NCI-H69 (cell line): ENCODE measurements at places on chromosomes 4 and X.

- DNase-seq, result peak; percentile 55
Measured at GRCh38 chr4:8647626-8648025, 55.1 kb downstream of the CPZ start.

DNA sequence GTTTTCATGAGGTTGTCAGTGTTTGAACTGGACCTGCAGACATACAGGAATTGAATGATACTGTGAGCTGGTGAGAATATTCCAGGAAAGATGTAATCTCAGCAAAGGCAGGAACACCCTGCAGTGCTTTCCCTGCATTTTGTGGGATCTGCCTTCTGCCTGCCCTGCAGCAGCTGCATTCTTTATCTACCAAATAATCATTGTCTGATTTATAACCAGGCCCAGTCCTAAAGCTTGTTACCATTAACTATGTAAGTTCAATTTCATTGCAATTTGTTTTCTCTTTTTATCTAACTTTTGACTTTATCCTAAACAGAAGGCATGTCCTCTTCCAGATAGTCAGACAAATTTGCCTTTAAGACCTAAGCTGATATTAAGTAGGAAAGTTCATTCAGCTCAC is 99.8 kb upstream of the NOCT start:
- DNase-seq, result no peak

DNA sequence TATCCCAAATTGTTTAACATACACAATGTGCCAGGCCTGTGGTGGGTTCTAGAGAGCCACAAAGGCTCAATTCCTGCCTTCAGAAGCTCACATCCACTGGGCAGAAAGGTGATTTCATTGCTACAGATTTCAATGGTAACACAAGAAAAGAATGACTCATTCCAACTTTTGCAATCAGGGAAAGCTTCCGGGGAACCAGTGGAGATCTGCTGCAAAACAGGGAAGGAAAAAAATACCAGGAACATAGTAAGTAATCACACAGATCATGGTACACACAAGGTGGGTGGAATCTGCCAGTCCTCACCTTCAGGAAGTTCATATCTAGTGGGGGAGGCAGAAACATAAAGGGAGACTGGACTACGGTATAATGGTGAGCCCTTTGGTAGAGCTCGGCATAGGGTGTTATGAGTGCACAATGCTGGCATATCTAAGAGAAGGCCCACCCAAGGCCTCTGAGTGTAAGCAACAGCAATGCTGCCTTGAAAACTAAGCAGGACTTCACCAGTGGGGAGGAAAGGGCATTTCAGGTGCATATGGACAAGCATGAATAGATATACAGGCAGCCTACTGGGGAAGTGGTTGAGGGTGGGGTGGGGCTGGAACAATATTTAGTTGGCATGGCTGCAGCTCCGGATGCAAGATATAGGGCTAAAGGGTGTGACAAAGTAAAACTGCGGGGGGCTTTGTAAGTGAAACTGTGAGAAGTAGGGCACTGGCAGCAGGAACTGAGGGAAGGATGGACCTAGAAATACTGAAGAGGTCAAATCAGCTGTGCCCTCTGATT is 24.2 kb downstream of the GPRIN3 start:
- DNase-seq, result peak; percentile 90

DNA sequence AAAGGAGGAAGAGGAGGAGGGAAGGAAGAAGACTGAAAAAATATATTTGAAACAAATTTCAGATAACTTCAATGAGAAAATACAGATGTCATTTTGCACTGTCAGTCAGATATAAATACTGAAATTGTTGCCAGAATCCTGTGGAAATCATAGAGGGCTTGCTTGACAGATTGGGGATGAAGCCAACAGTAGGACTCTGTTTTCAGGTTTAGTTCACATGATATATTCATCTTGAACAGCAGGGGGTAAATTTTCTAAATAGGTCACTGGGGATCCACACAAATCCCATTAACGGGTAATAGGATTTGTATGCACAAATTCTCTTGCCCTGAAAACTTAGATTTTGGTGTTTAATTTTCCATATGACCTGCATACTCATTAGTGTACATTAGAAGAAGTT is 103.3 kb upstream of the PCDH18 start:
- DNase-seq, result peak; percentile 65

DNA sequence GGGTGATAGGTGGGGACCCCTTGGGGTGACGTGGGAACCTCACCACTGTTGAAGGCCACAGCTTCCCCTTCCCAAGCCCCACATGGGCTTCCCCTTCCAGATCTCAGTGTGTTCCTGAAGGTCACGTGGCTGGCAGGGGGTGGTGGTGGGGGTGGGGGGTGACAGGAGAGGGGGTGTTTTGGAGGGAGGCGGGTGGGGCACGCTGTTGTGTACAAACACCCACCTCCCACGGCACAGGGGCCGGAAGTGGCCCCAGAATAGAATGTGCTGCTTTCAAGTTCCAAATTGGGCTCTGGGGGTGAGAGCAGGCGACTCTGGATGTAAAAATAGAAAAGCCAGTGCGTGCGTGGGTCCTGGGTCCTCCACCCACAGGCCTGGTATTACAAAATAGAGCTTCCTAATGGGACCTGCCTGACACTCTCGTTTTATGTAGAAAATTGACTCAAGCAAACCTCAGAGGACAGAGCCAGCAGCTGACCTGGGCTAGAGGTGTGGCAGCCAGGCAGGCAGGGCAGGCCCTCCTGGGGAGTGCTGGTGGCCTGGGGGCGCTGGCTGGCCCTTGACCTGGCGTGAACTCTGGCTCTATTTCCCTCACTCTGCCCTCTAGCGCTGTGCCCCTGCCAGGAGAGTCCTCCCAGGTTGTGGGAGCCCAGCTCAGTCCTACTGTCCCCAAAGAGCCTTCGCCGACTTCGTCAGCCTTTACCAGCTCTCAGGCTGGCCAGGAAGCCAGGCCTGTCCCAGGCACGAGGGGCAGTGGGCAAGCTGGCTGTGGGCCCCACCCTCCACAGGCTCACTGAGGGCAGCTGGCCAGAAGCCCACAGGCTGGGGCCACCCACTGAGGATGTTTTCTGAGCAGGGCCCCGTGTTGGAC is 5.4 kb upstream of the SH3BP2 start:
- no peak for DNase-seq

DNA sequence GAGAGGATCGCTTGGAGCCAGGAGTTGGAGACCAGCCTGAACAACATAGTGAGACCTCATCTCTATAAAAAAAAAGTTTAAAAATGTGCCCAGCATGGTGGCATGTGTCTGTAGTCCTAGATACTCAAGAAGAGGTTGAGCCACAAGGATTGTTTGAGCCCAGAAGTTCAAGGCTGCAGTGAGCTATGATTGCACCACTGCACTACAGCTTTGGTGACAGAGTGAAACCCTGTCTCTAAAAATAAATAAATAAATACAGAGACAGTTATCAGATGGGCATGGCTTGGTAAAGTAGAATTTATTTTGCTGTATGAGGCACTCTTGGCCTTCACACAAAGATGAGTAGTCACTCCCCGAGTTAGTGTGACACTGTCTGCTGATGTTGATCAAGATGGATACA is 54.1 kb upstream of the SPRY1 start:
- DNase-seq, result no peak

DNA sequence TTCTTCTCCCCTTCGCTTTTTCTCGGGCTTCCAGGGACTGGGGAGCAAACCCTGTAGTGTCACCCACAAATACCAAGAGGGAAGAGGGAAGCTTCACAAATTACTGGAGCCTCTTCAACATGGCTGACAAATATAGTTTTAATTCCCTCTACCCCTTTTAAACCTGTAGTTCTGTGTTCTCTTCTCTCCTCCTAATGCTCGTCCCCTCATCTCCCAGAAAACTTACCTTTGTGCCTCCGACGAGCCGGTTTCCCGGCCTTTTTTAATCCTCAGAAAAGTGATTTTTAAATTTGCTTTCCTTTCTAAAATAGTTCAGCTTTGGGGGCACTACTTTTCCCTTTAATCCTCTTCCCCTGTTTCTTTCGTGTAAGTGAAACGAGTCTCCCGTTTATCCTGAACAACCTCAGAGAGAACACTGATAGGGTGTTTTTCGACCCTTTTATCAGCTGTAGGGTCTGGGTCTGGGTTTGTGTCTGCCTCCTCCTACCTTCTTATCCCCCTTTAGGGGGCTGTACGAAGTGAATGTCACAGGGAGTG is 408 bp downstream of the TET2 start:
- no peak for DNase-seq

- DNase-seq, result peak; percentile 63
Measured at GRCh38 chr4:6116696-6117285, 83.6 kb downstream of the JAKMIP1 start.

- peak; percentile 55 for DNase-seq
Measured at GRCh38 chr4:20684852-20685763, 15.2 kb upstream of the PACRGL start.

- no peak for DNase-seq
Measured at GRCh38 chrX:118286066-118286762, 59.7 kb upstream of the WDR44 start.

DNA sequence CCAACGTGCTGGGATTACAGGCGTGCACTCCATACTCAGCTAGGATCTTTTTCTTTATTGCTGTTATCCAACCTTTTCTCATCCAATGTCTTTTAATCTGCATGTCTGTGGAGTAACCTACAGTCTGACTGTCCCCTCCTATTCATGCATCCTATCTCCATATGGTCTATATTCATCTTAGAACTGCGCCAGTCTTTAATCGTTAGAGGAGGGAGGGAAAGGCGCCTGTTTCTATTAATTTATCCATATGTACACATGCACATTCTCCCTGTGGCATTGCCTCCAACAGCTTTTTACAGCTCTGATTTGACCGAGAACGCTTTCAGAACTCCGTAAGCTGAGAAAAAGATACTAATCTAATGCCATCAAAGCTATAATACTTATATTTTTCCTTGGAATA is 9.8 kb downstream of the DCTD start:
- no peak for DNase-seq

- no peak for DNase-seq
Measured at GRCh38 chr4:184500748-184501589, 26.6 kb upstream of the IRF2 start.

DNA sequence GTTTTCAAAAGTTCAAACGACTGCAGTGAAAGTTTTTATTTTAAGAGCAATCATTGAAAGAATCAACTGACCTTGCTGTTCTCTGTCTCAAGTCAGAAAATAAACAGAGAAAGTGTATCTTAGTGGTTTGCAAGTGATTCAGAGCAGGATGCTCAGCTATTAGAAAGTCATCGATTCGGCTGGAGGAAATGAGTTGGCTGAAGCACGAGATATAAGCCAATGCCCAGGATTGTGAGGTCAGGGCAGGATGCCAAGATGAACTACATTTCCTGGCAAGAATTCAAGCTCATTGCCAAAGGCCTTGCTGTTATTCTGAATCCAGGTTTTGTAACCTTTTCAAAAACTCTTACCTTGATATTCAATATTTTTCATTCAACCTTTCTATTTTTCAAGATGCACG is 541.4 kb upstream of the BOD1L1 start:
- DNase-seq, result peak; percentile 45

- no peak for DNase-seq
Measured at GRCh38 chr4:182255441-182256190, 12.4 kb downstream of the TENM3 start.

DNA sequence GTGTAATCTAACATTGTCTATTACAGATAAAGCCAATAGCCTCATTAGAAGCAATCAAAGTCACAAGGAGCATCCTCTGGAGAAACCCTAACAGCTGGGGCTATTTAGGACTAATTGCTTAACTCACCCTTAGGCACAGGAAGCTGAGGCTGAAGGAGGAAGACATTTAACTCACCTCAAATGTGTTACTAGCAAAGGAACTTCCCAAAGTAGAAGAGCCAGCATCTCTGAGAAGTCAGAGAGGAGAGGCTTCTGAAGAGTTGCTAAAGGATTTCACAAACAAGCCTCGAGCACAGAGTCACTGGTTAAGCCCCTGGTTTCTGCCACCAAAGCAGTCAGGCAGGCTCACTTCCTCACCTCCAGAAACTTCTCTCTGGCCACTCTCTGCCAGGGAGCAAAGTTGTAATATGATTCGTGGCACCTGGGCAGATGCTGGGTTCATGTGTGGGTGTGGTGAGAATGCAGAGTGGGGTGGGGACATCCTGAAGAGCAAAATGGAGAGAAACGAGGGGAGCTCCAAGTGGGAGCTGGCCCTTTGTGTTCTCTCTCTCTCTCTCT is 201.3 kb downstream of the HS6ST2 start:
- DNase-seq, result no peak

DNA sequence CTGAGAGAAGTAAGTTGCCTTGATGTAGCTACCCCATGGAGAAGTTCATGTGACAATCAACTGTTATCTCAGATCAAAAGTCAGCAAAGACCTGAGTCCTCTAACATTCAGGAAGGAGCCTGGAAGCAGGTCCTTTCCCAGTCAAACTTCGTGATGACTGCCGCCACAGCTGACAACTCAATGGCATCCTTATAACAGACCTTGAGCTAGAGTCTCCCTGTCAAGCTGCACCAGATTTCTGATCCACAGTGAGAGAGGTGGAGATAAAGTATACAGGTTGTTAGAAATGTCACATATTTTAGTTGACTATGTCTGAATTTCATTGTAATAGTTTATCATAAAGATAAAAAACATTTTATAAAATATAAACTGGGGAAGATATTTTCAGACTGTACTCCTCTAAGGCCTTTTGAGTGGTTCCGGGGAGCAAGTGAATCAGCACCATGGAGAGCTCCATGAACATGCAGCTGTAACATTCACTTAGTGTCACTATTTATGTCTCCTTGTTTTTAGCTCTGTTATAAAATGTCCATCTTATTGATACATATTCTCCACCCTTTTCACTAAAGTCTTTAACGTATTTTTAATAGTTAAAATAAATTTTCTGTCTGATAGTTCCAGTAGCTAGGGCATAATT is 1653.5 kb upstream of the AGA start:
- DNase-seq, result no peak

GRCh38 chr4:185817403-185817818 is 5.4 kb upstream of the SORBS2 start:
- peak; percentile 0 for DNase-seq

DNA sequence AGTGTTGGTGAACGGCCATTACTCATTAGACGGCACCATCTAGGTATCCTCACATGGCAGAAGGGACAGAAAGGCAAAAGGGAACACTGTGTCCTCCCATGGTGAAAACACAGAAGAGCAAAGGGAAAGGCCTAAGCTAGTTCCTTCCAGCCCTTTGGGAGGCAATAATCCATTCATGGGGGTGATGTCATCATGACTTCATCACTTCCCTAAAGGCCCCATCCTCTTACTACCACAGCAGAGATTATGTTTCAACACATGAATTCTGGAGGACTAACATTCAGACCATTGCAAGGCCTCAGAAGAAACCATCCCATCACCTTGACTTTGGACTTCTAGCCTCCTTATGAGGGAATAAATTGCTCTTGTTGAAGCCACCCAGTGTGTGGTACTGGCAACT is 238.2 kb downstream of the MGST2 start:
- peak; percentile 28 for DNase-seq

DNA sequence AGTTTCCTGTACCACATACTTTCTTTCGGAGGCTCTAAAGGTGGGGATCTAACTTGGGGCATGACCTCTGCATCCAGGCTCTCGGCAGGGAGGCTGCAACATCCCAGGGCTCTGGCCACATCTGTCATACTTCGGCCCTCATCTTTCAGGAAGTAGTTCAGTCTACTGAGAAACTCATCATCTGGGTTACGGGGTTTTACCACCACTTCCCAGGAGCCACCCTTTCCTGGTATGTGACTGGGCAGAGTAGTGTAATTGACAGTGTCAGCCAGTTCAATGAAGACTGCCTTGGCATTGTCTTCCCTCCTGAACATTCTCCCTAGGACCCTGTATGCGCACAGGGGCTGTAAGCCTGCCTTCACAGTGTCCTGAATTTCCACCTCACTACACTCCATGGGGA is 2.8 kb downstream of the PNMA5 start:
- DNase-seq, result no peak
